ENCODE measurements at places on chromosomes 13 and 19.

DNA sequence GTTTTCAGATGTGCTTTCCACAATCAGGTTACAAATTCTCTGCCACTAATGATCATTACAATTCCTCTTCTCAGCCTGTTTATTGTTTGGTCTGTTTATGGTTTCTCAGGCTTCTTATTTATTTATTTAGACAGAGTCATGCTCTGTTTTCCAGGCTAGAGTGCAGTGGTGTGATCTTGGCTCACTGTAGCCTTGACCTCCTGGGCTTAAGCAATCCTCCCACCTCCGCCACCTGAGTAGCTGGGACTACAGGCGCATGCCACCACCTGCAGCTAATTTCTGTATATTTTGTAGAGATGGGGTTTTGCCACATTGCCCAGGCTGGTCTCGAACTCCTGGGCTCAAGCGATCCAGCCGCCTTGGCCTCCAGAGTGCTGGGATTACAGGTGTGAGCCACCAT is 2.1 kb upstream of the ZSCAN5A start:
- no peak for ATAC-seq

DNA sequence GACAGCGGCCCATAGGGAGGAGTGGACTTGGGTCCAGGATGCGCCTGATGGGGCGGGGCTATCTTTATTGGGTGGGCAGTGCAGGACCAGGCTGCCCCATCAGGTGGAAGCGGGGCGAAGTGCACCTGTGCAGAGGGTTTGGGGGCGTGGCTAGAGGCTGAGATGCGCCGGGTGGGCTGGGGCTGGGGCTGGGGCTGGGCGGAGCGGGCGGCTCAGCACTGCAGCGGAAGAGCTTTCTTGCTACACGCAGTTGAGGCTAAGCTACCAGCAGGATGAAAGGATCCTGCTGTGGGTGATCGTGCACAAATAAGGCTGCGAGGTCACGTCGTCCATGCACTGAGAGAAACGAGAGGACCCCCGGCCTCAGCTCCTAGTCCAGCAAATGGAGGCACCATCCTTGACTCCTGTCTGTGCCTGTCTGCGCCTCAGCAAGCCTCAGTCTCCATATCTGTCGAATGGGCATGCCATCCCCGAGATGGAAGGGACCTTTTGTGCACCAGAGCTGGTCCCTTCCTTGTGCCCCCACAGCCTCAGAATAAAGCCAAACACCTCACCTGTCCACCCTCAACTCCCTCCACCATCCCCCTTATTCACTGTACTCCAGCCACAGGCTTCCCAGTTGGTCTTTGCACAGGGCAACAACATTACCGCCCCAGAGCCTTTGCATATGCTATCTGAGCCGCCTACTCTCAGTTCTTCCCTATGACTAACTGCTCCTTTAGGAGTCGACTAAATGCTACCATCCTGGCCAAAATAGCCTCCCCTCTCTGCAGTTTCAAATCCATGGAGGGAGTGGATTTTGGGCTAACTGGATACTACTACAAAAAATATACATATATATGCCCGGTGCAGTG is 21.0 kb upstream of the HOMER3 start:
- peak; percentile 22 for ATAC-seq

DNA sequence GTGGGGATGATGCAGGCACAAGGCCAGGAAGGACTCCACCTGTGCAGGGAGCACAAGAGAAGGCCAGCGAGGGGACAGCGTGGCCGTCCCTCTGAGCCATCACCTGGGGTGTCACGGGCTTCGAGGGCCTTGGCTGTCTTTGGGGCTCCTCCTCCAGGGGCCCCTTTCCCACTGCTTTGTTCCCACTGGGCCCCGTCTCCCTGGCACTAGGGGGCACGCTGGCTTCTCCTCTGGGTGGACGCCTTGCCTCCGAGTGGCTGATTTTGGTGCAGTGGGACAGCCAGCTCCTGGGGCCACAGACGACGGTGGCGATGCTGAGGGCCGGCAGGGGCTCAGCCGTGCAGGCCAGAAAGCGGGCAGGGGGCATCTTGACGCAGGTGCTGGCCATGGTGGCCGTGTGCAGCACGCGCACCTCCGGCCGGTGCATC is 43.2 kb upstream of the GRTP1 start:
- ATAC-seq, result no peak

GRCh38 chr19:42571116-42571515 is 23.6 kb downstream of the CEACAM8 start:
- no peak for ATAC-seq

All from esophagus mucosa (tissue), 1 donor.